ENCODE measurements at places on chromosomes 16 and 17. TPM values are rescaled to one million over a fixed set of nuclear protein-coding genes. Genes with fewer than 3 reads are reported as not detected.
A peak's percentile ranks its signal among the peaks of the same experiment; 100 is the strongest.

Gene CTRL
- polyA plus RNA-seq: 609 TPM

GRCh38 chr16:49730772-49731171 is 125.1 kb downstream of the ZNF423 start:
- no peak for DNase-seq
- no peak overlapping the region for H3K4me3 ChIP-seq

DNA sequence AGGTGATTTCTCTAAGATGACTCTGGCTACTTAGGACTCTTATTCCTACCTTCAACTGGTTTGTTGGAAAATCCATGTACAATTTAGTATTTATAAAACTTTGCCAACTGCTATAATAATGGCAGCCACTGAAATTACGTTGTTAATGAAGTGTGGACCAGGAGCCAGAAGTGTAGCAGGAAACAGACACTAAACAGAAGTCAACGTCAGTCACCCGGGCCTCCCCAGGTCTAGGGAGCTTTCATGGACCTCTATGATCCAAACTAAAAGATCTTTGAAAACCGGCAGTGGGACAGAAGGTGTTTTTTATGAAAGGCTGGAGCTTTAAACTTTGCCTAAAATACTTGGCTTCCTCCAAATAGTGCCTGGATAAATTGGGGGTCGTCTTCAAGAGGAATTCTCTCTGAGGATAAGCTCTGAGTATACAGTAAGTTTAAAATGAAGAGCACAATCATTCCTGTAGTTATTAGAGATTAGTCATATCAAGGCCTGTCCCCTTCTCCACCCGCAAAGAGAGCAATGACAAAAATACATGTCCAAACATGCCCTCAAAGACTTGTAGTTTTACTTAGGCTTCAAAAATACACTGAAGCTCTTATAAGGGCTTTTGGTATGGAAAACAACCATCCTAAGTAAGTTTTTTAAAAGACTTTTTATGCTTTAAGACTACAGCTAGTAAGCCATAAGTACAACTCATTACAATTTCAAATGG is 34.6 kb downstream of the DCUN1D3 start:
- H3K4me1 ChIP-seq: peaks cover 38% of the 10 kb centered on the region
- peak overlapping the region; percentile 26 for H3K27ac ChIP-seq
- H3K27me3 ChIP-seq: no peaks in the 10 kb centered on the region

Gene ADCY9
- 6.6 TPM for polyA plus RNA-seq

- H3K27me3 ChIP-seq: no peaks in the 10 kb centered on the region
- H3K27ac ChIP-seq: no peak overlapping the region
- no peaks in the 10 kb centered on the region for H3K4me1 ChIP-seq
- DNase-seq: no peak
- H3K36me3 ChIP-seq: no peaks in the 10 kb centered on the region
Measured at GRCh38 chr17:80682372-80682771, 137.7 kb downstream of the RPTOR start.

DNA sequence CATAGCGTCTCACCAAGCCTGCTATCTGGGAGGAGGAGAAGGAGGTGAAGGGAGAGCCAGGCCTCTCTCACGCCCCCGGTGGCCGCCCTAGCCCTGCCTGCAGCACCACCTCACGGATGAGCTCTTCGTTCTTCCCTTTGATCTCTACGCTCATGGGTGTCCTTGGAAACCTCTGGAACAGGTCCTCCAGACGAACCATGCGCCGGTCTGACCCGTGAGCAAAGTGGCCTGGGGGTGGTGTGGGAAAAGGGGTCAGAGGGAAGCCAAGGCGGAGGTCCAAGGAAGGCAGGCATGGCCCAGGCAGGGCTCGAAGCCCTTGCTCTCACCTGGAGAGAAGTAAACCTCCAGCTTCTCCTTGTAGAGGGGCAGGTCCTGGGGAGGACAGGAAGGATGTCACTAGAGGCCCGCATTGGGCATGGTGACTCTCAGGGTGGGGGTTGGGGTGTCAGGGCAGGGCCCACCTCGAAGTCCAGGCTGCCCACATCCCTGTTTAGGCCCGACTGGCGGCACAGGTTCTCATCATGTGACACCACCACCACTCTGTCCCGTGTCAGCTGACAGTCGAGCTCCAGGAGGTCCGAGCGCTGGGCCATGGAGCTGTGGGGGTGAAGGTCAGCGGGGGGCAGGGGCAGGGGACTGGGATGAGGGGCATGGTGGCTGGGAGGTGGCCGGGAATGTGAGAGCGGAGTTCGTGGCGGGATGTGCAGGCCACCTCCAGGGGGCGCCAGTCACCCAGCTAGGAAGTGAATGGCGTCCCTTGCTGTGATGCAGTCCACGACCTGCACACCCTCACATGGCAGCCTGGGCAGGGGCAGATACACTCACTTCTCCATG is 923 bp downstream of the GDPD3 start:
- H3K27ac ChIP-seq: no peak overlapping the region
- H3K36me3 ChIP-seq: peaks cover 8% of the 10 kb centered on the region
- no peaks in the 10 kb centered on the region for H3K4me1 ChIP-seq
- DNase-seq: no peak

DNA sequence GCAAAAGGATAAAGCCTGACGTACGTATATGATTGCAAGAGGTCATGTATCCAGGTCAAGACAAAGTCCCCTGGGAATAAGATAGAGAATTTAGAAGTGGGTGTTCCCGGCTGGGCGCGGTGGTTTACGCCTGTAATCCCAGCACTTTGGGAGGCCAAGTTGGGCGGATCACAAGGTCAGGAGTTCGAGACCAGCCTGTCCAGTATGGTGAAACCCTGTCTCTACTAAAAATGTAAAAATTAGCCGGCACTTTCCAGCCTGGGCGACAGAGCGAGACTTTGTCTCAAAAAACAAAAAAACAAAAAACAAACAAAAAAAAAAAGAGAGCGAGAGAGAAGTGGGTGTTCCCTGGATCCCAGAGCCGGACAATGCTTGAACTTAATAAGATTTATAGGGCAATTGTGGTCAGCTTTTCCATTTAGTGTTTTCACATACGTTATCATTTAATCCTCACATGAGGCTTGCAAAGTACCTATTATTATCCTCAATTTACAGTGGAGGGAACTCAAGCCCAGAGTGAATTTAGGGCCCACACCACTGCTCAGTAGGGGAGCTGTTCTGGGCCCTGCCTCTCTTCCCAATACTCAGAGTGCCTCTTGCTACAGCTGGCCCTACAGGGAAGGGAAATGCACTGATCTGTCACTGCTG is 481 bp upstream of the GLTPD2 start:
- no peak overlapping the region for H3K27ac ChIP-seq
- DNase-seq: no peak
- peaks cover 4% of the 10 kb centered on the region for H3K4me1 ChIP-seq
- H3K36me3 ChIP-seq: no peaks in the 10 kb centered on the region

DNA sequence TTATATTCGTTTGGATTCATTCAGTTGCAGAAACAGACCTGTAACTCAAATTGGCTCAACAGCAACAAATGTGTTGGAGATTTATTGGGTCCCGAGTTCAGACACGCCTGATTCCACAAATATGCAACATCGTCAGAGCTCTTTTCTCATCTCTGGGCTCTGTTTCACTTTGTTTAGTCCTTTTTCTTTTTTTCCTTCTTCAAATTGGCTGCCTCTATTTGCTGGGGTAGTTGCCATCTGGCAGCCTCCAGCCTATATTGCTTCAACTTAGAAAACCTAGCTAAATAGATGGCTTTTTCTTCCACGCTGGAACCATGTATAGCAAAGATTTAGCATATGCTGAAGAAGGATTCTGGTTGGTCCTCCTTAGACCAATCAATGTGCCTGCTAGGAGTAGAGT is 398.5 kb downstream of the RBFOX1 start:
- H3K27ac ChIP-seq: no peak overlapping the region
- H3K4me3 ChIP-seq: no peak overlapping the region
- H3K27me3 ChIP-seq: no peaks in the 10 kb centered on the region

DNA sequence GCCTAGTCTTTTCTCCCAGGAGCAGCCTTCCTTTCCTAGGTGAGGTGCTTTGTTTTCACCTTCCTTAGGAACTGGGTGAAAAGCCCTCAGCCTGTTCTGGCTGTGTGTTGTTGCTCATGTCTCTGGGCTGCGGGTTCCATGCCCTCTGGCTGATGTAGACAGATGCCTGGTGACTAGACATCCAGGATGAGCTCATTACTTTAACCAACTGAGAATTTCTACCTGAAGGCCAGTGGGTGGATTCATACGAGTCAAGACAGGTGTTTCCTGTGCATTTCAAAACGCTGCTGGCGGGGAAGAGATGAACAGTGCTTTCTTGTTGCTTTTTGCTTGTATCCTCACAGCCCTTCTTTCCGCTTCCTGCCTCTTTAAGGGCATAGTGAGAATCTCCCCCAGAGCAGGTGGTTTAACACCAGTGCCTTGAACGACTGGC is 22.3 kb downstream of the SAP30BP start:
- H3K27me3 ChIP-seq: no peaks in the 10 kb centered on the region
- no peak overlapping the region for H3K27ac ChIP-seq
- no peak overlapping the region for H3K4me3 ChIP-seq
- no peaks in the 10 kb centered on the region for H3K36me3 ChIP-seq

Gene CBLN1
- polyA plus RNA-seq: 0.57 TPM

DNA sequence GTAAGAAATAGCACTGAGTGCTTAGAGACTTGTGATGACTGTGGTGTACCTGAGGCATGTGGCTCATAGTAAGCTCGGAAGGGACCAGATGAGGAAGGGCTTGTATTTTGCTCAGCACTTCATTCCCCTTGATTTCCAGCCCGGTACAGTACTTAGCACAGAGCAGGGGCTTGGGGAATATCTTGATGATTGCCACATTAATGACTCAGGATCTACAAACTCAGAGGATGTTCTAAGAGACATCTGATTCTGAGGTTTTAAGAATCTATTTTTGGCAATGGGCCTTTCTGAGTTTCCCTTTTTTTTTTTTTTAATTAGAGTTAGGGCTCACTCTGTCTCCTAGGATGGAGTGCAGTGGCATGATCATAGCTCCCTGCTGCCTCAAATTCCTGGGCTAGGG is 9.1 kb downstream of the ASPHD1 start:
- H3K4me3 ChIP-seq: no peak overlapping the region
- H3K27ac ChIP-seq: no peak overlapping the region
- H3K27me3 ChIP-seq: no peaks in the 10 kb centered on the region
- no peaks in the 10 kb centered on the region for H3K36me3 ChIP-seq

GRCh38 chr16:70652322-70652721 is 6.0 kb downstream of the IL34 start:
- no peaks in the 10 kb centered on the region for H3K36me3 ChIP-seq
- H3K4me3 ChIP-seq: no peak overlapping the region
- DNase-seq: no peak
- no peak overlapping the region for H3K27ac ChIP-seq
- no peaks in the 10 kb centered on the region for H3K27me3 ChIP-seq

DNA sequence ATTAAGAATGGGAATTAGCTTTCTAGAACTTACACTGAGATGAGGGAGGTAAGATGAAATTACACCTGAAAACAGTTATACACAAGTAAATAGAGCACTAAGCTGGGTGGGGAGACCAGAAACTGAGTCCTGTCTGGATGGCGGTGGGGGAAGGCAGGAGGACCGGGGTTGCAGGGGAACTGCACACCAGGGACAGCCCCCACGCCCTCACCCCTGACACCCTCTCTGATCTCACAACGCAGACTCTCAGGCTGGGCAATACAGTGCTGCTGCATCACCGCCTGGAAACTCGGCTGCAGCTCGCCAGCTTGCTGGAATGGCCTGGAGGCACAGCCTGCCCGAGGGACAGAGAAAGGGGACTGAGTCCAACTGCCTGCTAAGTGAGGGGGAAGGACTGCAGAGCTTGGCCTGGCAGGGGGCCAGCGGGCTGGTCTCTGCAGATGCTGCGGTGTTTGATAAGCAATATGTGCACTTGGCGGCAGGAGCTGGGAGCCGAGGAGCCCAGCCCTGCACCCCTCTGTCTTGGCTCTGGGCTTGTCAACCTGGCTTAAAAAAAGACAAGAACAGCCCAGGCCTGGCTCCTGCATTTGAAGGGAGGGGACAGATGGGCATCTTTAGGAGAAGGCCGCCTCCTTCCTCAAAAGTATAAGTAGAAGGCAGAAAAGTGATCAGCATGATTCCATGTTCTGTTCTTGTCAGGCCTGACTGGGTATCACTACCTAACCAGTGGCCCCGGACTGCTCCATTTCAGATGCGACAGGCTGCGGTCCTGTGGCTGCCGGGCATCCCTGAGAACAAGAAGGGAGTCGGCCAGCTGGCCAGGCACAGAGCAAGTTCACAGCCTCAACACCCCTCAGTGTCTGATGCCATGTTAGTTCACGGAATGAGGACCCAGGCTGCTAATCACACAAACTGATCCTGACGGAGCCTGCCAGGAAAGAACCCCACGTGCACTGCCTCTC is 30.2 kb downstream of the SPHK1 start:
- H3K4me3 ChIP-seq: no peak overlapping the region
- no peak overlapping the region for H3K27ac ChIP-seq
- no peaks in the 10 kb centered on the region for H3K27me3 ChIP-seq
- peak; percentile 56 for DNase-seq

Gene ZG16B
- polyA plus RNA-seq: 1.7 TPM

Gene P3H4
- 13.0 TPM for polyA plus RNA-seq

GRCh38 chr16:57533431-57534336 is 2.7 kb downstream of the CCDC102A start:
- H3K36me3 ChIP-seq: no peaks in the 10 kb centered on the region
- H3K27ac ChIP-seq: no peak overlapping the region
- DNase-seq: no peak
- peaks cover 5% of the 10 kb centered on the region for H3K4me1 ChIP-seq
- H3K4me3 ChIP-seq: no peak overlapping the region

Gene PDP2
- 1.6 TPM for polyA plus RNA-seq

Gene OR3A3
- polyA plus RNA-seq: not detected

- H3K4me1 ChIP-seq: peaks cover 16% of the 10 kb centered on the region
- no peaks in the 10 kb centered on the region for H3K36me3 ChIP-seq
- peak; percentile 74 for DNase-seq
- no peak overlapping the region for H3K4me3 ChIP-seq
- H3K27ac ChIP-seq: peak overlapping the region; percentile 82
Measured at GRCh38 chr16:89502081-89502843, 5.9 kb upstream of the SPG7 start.

DNA sequence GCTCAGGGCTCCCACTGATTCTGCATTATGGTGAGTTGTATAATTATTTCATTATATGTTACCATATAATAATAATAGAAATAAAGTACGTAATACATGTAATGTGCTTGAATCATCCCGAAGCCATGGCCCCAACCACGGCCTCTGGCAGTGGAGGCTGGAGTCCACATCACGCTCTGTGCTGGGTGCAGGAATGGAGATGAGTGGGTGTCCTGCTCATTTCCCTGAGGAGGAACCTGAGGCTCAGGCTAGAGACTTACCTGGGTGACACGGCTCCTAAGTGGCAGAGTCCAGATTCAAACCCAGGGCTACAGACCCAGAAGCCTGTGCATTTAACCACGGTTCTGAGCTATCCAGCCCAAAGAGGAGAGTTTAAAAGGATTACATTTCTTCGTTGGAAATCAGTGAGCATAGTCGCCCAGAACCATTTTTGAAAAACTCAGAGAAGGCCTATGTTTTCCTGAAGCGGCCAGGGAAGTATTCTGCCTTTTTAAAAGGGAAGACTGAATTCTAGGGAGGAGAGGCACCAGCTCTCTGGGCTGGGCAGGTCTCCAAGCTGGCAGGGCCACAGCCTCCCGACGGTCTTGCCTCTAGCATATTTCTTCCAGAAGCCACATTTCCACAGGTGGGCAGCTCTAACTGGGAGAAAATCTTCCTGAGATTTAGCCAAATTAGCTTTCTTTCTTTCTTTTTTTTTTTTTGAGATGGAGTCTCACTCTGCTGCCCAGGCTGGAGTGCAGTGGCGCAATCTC is 6.7 kb downstream of the IL4R start:
- no peaks in the 10 kb centered on the region for H3K36me3 ChIP-seq
- H3K4me3 ChIP-seq: no peak overlapping the region
- no peak overlapping the region for H3K27ac ChIP-seq
- H3K27me3 ChIP-seq: no peaks in the 10 kb centered on the region

Gene SOST
- not detected for polyA plus RNA-seq
